ENCODE measurements at places on chromosomes 7 and 10. TPM values are rescaled to one million over a fixed set of nuclear protein-coding genes. Genes with fewer than 3 reads are reported as not detected.

DNA sequence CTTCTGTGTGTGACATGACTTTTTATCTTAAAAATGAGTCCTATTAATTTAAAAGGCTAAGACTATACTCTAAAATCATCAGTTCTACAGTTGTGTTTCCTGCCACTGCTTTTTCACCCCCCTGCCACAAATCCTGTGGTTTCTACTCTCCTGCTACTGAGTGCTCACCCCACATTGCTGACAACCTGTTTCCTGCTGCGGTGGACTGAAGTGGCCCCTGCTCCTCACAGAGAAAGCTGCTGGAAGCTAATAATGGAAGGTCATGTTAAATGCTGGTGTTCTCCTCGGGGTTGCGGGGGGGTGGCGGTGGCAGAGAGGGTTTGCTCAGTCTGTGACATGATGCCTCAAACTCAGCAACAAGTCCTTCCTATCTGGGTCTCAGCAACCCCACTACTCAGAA lies 113.2 kb upstream of the INHBA start:
- DNase-seq = peak; percentile 97

- DNase-seq = no peak
These were observed 13.2 kb downstream of the MRPS33 start for GRCh38 chr7:141001546-141001945.

GRCh38 chr7:134070673-134071072 lies 56.5 kb upstream of the LRGUK start:
- DNase-seq = no peak

- no peak for DNase-seq
These were observed 1.3 kb downstream of the EGR2 start for GRCh38 chr10:62814756-62815380.

The ZNF804B gene
- total RNA-seq = 0.27 TPM

DNA sequence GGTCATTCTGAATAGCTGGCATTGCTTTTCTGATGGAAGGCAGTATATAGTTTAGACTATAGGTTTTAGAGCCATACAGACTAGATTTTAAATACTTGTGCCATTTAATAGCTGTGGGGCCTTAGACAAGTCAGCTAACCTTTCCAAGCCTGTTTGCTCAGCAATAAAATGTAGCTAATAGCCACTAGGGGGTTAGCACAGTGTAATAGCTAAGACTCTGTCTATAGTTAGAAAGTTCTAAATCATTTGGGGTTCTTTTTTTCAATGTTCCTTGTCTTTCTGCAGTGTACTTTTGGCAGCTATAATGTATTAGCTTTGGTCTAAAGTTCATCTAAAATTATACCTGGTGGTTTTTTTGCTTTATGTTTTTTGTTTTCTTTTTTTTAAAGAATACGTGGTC lies 7.5 kb upstream of the KIFBP start:
- DNase-seq = no peak

The DGKI gene
- total RNA-seq = under 0.01 TPM

The GHRHR gene
- not detected for total RNA-seq

DNA sequence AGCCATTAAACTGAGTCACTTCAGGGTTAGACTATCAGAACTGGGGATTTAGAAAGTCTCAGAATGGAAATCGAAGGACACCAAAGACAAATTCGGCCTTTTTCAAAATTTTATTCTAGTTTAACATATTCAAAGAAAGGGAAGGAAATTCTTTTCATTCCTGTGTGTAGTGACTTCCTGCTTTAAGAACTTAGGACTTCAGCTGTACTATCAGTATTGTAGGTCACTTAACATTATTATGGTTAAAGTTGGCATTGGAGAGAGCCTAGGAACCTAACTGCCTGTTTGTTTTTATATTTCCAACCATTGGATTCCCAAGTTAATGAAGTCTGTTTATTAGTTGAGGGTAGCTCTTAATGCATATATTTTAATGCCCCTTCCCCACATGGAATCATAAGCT lies 63.7 kb downstream of the PTEN start:
- DNase-seq = no peak

DNA sequence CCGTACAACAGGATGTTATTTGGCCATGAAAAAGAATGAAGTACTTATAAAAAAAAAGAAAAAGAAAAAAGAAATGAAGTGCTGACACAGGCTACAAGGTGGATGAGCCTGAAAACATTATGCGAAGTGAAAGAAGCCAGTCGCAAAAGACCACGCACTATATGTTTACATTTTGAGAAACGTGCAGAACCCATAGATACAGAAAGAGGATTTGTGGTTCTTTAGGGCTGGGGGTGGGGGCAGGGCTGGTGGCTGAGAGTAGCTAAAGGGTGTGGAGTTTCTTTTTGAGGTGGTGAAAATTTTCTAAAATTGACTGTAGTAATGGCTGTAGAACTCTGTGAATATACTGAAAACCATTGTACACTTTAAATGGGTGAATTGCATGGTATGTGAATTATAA lies 86.0 kb upstream of the FAM20C start:
- DNase-seq = no peak

The NPTX2 gene
- total RNA-seq = 18.0 TPM

DNA sequence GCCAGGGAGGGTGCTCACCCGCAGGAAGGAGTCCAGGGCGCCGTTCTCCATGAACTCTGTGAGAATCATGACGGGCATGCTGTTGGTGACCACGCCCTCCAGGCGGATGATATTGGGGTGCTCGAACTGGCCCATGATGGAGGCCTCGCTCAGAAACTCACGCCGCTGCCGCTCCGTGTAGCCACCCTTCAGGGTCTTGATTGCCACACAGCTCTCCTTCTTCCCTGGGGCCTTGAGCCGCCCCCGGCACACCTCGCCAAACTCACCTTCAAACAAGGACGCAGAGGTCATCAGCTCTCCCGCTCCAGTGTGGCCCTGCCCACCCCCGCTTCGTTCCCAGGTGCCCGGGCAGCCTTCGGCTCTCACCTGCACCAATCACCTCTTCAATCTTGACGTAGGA lies 14.6 kb downstream of the EPHB4 start:
- no peak for DNase-seq

The OPN4 gene
- not detected for total RNA-seq

The ENTPD1 gene
- total RNA-seq = 0.27 TPM

DNA sequence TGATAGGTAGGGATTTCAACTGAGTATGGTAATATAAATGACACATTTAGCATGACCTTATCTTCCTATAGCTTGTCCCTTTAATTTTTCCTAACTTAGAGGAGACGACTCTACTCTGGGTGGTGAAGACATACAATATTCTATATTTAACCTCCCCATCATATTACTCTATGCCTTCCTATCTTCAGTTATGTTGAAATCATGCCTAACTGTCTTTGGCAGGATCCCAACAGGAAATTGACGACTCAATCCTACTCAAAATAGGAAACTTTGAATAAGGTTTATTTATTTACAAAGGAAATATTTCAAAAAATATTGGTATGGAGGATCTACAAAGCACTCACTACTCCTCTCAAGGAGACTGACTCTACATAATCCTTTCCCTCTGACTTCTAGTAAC lies 24.1 kb upstream of the SEMA3A start:
- DNase-seq = no peak

- DNase-seq = no peak
These were observed 26.1 kb downstream of the STRA8 start for GRCh38 chr7:135259702-135260101.

GRCh38 chr7:117250801-117251200 lies 72.1 kb downstream of the WNT2 start:
- DNase-seq = no peak

The UCN3 gene
- total RNA-seq = not detected

- no peak for DNase-seq
These were observed 39.9 kb downstream of the PLEKHA8 start for GRCh38 chr7:30068117-30068516.

The CHRM2 gene
- total RNA-seq = not detected

- no peak for DNase-seq
These were observed 24.9 kb downstream of the MSRB2 start for GRCh38 chr10:23120001-23120934.

DNA sequence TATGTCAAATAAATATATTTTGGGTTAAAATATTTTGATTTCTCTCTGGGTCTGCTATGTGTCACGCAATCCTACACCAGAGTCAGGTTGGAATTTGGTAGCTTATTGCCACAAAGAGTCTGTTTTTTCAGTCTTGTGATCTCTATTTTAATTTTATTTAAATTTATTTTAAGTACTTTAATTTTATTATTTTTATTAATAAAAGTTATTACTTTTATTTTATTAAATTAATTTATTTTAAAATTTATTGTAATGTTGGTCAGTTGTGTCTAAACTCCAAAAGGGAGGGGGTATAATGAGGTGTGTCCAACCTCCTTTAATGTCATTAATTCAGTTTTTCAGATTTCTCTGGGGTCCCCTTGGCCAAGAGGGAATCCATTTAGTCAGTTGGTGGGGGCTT lies 42.8 kb upstream of the RAB18 start:
- DNase-seq = no peak

The ACTL6B gene
- not detected for total RNA-seq

DNA sequence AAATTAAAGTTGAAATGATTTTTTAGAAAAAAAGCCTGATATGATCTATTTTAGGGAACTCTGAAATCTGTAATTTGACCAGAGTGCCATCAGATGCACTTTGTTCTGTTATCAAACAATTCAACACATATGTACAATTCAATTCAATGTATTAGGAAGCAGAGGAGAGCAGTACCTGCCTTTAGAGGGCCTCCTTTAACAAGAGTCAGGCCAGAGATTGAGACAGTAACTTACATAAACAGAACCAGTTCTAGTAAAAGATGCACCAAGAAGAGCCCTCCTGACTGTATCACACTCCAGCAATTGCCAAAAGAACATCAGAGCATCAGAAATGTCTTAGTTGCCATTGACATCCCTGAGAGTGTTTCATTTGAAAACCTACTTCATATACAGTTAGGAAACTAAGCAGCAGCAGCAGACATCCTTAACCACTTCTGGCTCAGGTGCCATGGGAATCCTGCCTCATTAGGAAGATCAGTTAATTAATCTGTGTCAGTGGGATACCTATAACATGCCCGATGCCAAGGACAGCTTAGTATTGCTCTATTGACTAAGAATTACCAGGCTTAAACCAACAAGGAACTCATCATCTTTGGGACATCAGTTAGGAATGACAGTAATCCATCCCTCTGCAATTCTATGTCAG lies 1222.6 kb upstream of the LRRN3 start:
- no peak for DNase-seq

DNA sequence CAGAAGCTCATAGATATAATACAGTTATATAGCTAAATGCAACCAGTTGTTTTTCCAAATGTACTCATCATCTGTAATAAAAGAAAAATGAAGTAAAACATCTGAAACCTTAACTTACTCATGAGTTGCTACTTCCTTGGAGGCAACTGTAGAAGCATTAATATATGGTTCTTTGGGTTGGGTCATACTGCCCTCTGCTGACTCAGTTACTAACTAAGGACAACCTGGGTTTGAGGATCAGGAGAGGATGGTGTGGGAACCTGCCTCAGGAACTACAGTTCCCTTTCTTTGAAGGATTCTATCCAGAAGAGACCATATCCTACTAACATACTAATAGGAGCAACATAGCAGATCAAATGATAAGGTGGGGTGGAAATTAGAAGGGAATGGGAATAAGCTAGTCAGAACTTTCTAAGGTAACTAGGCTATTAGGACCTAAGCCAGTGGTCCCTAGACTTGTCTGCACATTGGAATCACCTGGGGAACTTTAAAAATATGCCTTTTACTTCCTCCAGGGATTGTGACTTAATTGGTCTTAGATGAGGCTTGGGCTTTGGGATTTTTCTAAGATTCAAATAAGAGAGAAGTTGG lies 20.7 kb downstream of the COX15 start:
- DNase-seq = peak; percentile 70

GRCh38 chr10:78118591-78118990 lies 84.9 kb downstream of the RPS24 start:
- no peak for DNase-seq

- no peak for DNase-seq
These were observed 152.6 kb downstream of the PTPN20 start for GRCh38 chr10:47063858-47064257.

DNA sequence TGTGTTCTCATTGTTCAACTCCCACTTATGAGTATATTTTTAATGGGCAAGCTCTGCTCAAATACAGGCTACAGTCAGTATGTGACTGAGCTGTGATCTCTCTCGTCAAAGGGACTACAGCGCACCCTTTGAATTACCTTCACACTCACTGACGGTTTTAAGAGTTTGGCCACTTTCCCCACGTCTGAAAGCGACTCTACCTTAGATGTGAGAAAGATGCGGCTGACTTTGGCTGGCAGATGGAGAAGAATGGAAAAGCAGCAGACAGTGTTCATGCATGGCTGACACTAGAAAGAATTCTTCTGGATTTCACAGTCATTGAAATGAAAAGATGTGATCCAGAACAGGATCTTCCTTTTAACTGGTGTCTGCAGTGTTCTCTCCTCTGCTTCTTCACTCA lies 2.0 kb upstream of the ATRNL1 start:
- no peak for DNase-seq

DNA sequence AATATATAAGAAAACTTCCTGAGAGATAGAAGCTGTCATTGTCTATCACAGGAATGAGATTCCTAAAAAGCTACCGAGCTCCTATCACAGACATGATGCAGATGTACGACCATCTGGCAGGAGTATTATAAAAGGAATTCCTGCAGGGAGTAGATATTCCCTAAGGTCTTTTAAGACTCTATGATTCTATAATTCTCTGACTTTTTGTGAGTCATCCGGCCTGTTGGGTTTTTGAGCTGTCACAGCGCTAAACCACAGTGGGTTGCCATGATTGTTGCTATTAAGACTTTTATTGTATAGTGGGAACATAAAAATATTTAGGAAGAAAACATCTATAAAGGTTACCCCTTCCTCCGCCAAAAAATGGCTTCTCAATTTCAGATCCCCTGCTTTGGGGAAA lies 223.4 kb downstream of the BMPER start:
- no peak for DNase-seq

DNA sequence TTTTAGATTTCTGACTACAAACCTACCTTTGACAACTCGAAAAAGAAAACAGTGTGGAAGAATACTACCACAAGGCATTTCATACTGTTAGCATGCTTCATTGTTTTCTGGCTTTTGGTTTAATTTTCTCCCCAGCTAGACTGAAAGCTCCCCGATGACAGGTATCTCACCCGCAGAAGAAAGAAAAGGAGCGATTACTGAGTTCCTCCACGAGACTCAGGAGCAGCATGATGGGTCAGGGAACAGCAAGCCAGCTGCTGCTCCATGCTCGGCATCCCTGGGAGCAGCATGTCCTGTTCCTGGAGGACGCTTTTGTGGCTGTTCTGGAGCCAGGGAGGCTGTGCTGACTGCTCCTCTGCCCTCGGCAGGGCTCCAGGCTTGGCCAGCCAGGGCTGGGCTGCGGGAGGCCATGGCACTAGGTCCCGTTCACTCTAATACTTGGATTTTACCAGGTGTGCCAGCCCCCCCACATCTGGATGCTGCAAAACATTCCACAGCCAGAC lies 133.4 kb downstream of the PRKAG2 start:
- no peak for DNase-seq

- no peak for DNase-seq
These were observed 113.4 kb upstream of the NPSR1 start for GRCh38 chr7:34544621-34545020.

GRCh38 chr7:92806496-92806895 lies 29.9 kb downstream of the CDK6 start:
- DNase-seq = no peak

The TMEM229A gene
- not detected for total RNA-seq

- no peak for DNase-seq
These were observed 621 bp upstream of the MORN4 start for GRCh38 chr10:97633921-97634320.

The COL17A1 gene
- under 0.01 TPM for total RNA-seq
